ENCODE measurements at places on chromosomes 3 and 15.

- DNase-seq: no peak
Measured at GRCh38 chr3:71208211-71209095, 375.1 kb downstream of the FOXP1 start.

DNA sequence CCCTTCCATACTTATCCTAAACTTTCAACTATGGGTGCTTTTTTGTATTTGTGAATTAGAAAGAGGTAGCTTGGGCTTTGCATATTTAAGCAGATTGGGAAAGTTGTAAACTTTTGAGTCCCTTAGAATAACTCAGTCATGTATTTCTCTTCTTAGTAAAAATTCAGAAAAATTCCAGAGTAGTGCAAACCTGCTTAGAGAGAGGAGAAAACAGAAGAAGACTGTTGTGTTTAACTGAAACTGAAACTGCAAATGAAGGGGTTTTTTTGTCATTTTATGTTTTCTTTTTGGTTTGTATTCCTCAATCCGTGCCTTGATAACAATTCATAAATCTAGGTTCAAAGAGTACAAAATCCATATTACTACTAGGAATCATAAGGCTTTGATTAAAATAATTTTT is 31.3 kb downstream of the CD200 start:
- DNase-seq: no peak

GRCh38 chr3:183330881-183331280 is 77.8 kb downstream of the B3GNT5 start:
- no peak for DNase-seq

- DNase-seq: no peak
Measured at GRCh38 chr3:105214590-105214989, 152.1 kb upstream of the ALCAM start.

DNA sequence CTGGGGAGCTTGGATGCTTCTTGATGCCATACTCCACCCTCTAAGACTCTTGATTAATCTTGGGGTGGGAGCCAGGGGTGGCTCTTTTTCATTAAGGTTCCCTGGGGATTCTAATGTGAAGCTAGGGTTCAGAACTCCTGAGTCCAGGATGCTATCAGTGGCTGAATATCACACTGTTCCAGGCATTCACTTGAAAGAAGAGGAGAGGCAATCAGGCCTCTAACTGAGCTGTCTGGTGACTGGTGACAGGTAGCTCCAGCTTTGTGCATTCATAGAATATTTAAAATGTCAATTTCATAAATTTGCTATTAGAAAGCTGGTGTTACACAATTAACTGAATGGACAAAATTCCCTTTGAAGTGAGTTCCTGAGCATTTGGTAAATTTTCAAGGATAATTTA is 139.0 kb downstream of the CHDH start:
- no peak for DNase-seq

- DNase-seq: no peak
Measured at GRCh38 chr3:27458929-27459328, 25.3 kb downstream of the SLC4A7 start.

DNA sequence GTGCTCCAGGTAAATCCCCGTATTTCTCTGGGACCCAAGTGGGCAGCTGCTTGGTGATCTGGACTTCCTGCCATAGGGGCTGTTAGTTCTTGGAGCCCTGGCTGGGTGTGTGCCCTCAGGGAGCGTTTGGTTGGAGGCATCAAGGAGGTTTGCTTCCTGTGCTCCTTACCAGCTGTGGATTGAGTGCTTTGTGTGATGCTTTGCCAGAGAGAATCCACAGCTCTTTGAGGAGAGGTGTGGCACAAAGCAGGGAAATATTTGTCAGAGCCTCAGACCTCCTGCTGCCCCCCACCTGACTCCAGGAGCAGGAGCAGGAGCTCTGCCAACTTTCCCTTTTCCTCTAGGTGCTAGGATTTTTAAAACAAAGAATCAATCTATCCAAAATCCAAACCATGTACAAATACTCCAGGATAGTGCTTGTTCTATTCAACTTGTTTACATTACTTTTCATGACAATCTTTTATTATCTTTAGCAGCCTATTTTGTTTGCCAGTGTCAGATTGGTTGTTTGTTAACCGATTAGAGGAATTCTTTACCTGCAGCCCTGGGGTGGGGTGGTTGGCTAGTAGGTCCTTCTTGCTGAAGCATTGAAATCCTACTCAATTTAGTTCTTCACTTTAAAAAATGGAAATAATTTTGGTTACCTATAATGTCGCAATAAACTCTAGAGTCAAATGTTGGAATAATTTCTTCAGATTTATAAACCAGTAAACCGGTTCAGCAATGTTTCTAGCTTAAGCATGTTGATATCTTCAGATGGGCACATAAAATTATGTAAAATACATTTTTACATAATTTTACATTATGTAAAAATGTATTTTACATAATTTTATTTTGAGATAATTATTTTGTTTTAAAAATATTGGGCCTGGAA is 2.5 kb downstream of the CTDSPL start:
- no peak for DNase-seq

- no peak for DNase-seq
Measured at GRCh38 chr15:38487378-38487777, 33.5 kb downstream of the FAM98B start.

DNA sequence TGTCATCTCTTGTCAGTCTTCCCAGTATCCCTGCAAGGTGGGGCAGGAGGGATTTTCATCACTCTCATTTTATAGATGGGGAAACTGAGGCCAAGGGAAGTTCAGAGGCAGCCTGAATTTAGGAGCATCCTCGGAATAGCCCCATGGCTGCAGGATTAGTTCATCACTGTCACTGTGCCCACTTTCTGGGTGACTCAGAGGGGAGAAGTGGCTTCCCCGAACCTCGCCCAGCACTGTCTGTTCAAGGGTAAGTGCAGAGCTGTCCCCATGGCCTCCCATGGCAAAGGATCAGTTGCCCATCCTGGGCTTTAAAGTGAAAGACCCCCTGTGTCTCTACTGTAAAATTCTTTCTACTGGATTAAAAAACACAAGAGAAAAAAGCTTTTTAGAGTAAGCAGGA is 60.0 kb upstream of the SEC13 start:
- no peak for DNase-seq

DNA sequence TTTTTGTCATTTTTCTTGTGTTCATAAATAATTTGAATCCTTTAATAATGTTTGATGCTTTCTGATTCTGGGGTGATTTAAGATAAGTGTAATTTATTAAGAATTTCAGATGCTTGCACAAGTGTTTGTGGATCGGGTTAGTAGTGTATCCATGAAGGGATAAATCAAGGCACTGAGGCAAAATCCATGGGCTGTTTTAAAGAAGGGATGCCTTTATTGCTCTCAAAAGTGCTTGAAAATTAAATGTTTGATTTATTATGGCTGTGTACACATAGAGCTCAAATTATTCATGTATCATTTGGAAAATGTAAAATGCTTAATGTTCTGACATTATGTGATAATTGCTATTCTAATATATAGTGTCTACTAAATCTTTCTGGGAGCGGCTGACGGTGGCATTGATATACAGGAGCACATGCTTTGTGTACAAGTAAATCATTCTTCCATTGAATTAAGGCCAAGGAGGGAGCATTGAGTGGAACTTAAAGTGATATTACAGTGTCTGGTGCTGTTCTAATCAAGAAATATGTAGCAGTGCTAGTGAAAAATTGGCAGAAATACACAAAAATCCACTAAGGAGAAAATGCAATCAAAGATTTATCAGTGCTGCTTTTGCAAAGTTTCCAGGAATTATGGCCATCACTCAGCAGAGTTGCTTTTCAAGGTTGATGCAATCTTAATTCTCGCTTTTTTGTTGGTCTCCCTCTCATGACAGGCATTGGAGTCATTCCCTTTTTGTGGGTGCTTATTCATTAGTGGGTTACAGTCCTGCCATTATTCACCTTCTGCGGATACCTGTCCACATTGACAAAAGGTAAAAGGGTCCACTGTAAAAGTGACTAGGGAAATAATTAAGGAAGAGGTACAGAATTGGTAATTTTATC is 181.6 kb downstream of the MFSD1 start:
- no peak for DNase-seq

- DNase-seq: no peak
Measured at GRCh38 chr15:85365980-85366379, 14.4 kb upstream of the AKAP13 start.

DNA sequence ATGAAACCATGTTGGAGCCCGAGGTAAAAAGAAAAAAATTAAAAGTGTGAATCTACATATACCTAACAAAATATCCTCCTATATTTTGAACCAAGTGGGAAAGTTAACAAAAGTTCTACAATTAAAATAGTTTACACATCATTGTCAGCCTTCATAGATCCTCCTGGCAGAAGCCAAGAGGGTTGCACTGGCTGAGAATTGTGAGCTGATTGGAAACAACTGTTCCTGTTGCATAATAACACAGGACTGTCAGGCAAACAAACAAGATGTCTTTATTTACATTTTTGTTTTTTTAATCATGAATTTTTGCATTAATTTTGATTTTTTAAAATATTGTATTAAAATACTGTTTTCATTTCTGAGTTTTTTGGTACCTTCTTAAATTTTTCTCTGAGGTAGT is 215.2 kb upstream of the MME start:
- DNase-seq: no peak

GRCh38 chr3:66177026-66177425 is 43.8 kb upstream of the SLC25A26 start:
- DNase-seq: no peak

DNA sequence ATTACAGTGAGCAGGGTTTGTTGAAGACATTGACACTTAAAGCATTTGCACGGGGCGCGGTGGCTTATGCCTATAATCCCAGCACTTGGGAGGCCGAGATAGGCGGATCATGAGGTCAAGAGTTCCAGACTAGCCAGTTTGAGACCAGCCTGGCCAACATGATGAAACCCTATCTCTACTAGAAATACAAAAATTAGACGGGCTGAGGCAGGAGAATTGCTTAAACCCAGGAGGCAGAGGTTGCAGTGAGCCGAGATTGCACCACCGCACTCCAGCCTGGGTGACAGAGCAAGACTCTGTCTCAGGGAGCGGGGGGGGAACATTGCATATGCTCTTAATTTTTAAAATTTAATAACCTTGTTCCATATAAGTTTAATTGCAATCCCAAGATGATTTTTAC is 11.9 kb downstream of the STT3B start:
- DNase-seq: no peak

GRCh38 chr15:83984601-83985000 is 251.0 kb upstream of the GOLGA6L4 start:
- no peak for DNase-seq

DNA sequence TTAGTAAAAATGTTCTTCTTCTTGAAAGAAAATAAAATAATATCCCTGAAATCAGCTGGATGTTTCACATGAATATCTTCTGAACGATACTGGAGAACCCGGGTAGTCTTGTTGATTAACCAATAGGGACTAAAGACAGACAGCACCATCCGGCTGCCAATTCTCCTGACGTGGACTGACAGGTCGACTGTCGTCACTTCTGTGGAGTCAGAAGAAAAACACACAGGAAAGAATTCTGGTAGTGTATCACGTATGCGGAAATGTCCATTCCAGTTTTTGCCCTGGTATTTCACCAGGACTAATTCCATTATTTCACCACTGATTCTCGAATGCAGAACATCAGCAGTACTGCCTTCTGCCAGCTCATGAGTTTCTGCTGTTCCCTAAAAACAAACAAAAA is 144.6 kb downstream of the VPS13C start:
- no peak for DNase-seq

DNA sequence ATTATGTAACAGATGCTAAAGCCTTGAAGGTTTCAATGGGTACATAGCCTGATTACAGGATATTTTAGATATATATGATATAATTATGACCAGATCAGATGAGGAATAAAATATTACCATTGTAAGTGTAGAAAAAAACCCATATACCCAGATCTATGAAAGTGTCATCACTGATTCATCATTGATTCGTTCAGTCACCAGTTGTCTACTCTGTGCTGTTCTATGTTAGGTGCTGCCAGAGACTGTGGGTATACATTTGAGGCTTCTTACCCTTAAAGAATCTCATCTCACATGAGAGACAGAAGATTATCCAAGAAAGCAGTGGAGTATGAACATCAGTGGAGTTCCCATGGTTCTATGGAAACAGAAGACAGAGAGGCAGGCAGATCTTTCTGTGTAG is 92.2 kb downstream of the MBNL1 start:
- DNase-seq: no peak

DNA sequence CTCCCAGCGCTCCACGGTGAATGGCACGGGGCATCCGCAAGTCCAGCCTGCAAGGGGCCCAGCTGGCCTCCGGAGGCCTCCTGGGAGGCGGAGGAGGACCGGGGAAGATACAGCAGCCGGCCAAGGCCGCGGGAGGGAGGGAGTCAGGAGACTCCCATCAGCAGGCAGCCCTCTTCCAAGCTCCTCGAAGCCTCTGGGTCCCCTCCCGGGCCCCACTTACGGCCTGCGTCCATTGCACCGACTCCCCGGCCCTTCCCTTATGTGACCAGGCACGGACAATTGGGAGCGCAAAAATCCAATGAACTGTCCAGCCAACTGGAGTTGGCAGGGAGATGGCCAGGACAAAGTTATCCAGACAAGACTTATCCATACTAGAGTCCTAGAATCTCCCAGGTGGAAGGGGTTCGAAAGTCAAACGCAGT is 668 bp downstream of the MFGE8 start:
- DNase-seq: no peak

- no peak for DNase-seq
Measured at GRCh38 chr15:97177151-97177577, 783.3 kb upstream of the ARRDC4 start.

- DNase-seq: no peak
Measured at GRCh38 chr15:98866511-98866910, 141.1 kb downstream of the PGPEP1L start.

GRCh38 chr3:16066975-16067374 is 107.5 kb upstream of the GALNT15 start:
- no peak for DNase-seq

DNA sequence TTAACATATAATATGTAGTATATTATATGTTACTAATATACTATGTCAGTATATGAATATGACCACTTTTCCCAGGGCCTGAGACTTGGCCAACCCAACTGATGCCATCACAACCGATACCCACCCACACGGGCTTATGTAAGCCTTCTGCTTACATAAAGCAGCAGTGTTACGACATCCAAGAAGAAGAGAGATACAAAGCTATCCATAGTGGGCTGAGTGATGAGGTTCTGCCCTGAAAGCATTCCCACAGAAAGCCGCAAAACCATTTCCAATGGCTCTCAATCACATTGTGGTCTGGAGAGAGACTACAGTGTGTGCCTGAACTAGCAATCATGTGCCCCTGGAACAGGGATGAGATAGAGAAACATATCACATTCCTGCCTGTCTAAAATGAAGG is 177.9 kb downstream of the PLOD2 start:
- no peak for DNase-seq

DNA sequence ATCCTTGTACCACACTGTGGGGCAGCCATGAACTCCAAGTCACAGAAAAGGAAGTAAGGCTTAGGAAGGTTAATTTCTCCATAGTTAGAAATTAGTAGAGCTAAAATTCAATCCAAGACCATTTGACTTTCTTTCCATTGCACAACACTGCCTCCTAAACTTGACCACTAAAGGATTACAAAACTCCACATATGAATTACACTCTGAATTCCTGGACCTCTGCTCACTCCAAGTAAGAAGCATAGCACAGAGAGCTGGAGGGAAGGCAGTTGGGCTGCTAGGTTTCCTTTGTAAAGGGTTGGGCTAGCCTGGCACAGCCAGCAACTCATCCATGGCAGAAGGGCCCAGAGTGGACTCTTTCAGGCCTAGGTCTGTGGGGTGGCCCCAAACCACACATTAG is 134.4 kb downstream of the MYLK start:
- DNase-seq: no peak
